H9 (cell line): ENCODE measurements at places on chromosomes 4 and X.

DNA sequence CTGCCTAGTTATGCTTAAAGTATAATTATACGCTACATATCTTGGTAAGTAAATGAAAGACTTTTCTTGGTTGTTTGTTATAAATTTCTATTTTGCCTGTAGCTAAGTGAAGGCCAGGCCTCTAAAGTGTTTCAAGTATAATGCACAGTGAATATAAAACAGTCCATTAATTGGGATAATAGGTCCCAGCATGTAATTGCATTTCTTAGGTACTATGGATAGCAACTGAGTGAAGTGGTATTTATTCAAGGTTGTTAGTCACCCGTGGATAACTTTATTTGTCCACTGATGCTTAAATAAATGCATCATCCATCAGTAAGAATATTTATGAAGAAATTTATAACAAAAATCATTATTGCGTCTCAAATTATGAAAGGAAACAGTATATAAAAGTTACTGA, 59.1 kb downstream of the TEX13C start:
- DNase-seq: no peak

- no peak for DNase-seq
Observed at GRCh38 chr4:119667802-119668201, 39.2 kb upstream of the PDE5A start.

GRCh38 chr4:24775032-24775605, 20.3 kb upstream of the SOD3 start:
- DNase-seq: no peak

- no peak for DNase-seq
Observed at GRCh38 chr4:135966936-135967335, 1565.4 kb downstream of the PCDH18 start.

- no peak for DNase-seq
Observed at GRCh38 chrX:132272826-132273225, 53.6 kb upstream of the RAP2C start.

- no peak for DNase-seq
Observed at GRCh38 chr4:123649250-123649644, 252.7 kb downstream of the SPRY1 start.

- no peak for DNase-seq
Observed at GRCh38 chr4:18882468-18882867, 860.9 kb upstream of the LCORL start.

GRCh38 chr4:54230484-54231418, 1.7 kb downstream of the PDGFRA start:
- DNase-seq: peak; percentile 64

DNA sequence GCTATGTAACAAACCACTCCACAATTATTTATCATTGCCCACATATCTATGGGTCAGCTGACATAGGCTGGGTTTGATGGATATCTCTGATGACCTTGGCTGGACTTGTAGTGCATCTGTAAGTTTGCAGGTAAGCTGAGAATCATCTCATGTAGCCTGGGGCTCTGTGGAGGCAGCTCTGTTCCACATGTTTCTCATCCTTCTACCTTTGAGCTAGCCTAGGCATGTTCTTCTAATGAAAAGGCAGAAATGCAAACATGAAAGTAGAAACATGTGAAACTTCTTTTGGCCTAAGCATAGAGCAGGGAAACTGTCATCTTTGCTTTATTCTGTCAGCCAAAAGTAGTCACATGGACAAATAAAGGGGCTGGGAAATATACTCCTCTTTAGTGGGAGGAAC, 18.2 kb downstream of the MRPL1 start:
- DNase-seq: no peak
